ENCODE measurements at places on chromosomes 7 and 10.
A peak's percentile ranks its signal among the peaks of the same experiment; 100 is the strongest.

GRCh38 chr10:131897297-131897899 lies 3.4 kb upstream of the PPP2R2D start:
- DNase-seq: no peak

- DNase-seq: no peak
These were observed 494.8 kb downstream of the PARD3 start for GRCh38 chr10:34320265-34320664.

DNA sequence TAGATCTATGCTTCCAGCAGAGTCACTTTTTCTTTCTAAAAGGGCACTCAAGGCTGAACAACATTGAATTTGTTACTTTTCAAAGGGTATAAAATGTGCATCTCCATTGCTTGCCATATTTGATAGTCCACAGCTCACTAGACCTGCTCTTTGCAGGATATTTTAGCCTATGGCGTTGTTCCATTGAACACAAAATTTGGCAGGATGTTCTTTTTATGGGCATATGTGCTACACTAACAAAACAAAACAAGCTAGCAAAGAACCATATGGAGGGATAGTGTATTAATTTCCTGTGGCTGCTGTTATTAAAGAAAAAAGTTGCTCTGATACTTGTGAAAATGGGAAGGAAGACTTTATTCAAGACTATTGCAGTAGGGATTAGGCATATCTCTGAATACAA lies 828.7 kb downstream of the TYW1 start:
- DNase-seq: no peak

- no peak for DNase-seq
These were observed 26.1 kb downstream of the ZFAND4 start for GRCh38 chr10:45646384-45647050.

GRCh38 chr7:66558201-66558641 lies 70.5 kb upstream of the KCTD7 start:
- DNase-seq: no peak

DNA sequence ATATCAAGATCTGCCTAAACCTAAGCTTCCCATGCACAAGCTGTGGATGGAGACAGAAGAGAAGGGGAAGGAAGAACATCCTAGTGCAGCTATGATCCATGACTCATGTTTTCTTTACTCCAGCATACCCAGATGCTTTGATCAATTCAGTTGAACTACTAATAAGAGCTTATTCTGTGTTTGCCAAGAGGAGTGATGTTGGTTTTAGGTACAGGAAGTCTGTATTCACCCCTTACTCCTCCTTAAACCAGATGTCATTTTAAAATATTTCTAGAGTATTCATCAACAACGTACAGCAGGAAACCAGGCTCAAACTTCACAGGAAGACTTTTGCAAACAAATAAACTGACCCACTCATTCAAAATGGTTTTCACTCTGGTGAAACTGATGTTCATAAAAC lies 29.2 kb downstream of the PANK1 start:
- DNase-seq: no peak

DNA sequence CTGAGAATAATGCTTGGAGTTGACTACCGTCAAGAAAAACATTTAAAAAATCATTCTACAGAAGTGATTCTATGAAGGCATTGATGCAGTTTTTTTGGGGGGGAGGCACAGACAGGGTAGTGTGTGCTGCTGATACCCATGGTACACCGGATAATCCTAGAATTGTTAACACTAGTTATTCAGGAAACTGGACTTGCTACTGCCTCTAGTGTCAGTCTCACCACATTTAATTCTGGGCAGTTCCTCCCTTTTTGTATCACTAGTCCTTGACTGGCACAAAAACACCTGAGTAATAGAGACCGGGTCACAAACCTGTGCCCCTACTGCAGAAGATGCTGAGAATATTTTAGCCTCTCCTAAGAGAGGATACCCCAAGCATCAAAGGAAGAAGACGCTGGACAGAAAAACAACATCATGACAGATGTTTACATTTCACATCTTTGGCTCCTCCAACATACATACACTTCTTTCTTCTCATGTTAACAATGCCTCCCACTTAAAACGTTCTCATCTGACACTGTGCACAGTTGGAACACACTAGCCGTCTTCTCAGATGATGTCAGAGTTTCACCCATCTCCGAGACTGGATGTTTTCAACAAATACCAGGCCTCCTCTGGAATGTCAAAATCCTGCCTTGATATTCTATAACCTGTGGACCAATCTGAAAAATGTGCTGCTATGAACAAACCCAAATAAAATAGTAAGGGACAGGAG lies 13.1 kb upstream of the TCAF1 start:
- no peak for DNase-seq

GRCh38 chr10:110501142-110501937 lies 3.6 kb downstream of the DUSP5 start:
- DNase-seq: peak; percentile 71

- DNase-seq: no peak
These were observed 576.0 kb upstream of the DPP6 start for GRCh38 chr7:153476166-153476565.

DNA sequence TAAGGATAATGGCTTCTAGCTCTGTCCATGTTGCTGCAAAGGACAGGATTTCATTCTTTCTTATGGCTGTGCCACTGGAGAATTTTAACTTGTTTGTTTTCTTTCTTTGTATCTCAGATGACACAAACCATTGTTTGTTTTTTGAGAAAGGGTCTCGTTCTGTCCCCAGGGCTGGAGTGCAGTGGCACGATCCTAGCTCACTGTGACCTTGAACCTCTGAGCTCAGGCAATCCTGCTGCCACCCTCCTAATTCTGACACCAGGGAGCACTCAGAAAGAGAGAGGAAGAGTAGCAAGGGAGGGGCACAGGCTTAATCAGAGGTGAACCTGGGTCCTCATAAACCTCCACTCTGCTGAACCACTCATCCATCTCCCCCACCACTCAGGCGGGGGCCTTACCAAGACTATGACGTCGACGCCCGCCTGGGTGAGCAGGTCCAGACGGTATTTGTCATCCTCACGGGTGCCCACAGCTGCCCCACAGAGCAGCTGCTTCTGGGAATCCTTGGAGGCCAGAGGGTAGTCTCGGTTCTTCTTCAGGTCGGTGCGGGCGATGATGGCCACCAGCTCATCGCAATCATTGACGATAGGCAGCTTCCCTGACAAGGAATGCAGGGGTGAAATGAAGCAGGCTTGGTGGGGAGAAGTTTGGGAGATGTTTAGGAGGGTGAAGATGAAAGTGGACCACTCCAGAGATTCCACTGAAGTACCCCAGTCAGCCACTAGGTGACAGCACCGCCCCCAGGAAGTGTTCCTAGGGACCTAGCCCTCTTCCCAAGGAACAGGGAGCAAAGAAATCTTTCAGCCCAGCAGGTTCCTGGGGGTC lies 11.6 kb downstream of the IMPDH1 start:
- no peak for DNase-seq

- DNase-seq: no peak
These were observed 228.1 kb downstream of the TFEC start for GRCh38 chr7:115802415-115802814.

DNA sequence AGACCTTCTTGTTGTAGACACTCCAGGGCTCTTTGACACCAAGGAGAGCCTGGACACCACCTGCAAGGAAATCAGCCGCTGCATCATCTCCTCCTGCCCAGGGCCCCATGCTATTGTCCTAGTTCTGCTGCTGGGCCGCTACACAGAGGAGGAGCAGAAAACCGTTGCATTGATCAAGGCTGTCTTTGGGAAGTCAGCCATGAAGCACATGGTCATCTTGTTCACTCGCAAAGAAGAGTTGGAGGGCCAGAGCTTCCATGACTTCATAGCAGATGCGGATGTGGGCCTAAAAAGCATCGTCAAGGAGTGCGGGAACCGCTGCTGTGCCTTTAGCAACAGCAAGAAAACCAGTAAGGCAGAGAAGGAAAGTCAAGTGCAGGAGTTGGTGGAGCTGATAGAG lies 5.5 kb downstream of the GIMAP7 start:
- no peak for DNase-seq

- DNase-seq: no peak
These were observed 275.7 kb upstream of the LRGUK start for GRCh38 chr7:133851411-133851810.

DNA sequence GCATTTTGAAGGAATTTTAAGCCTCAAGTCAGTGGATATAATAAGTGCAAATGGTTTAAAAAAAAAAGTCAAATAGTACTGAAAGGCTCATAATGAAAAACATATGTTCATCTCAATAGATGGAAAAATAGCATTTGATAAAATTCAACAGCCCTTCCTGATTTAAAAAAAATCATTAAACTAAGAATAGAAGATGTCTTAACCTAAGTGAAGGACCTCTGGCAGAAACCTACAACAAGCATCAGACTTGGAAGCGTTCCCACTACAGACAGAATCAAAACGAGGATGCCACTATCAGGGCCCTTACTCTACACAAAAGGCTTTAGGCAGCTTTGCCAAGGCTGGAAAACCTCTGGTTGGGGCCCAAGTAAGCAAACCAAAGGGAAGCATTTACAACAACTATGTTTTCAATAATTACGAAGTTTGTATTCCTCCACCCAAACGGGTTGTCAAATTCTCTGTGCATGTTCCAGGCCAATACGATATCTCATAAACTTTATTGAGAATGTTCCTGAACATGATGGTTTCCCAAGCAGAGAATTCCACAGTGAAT lies 45.1 kb downstream of the CYTH3 start:
- DNase-seq: no peak

- no peak for DNase-seq
These were observed 8.9 kb upstream of the ATP6V1F start for GRCh38 chr7:128853799-128854198.

DNA sequence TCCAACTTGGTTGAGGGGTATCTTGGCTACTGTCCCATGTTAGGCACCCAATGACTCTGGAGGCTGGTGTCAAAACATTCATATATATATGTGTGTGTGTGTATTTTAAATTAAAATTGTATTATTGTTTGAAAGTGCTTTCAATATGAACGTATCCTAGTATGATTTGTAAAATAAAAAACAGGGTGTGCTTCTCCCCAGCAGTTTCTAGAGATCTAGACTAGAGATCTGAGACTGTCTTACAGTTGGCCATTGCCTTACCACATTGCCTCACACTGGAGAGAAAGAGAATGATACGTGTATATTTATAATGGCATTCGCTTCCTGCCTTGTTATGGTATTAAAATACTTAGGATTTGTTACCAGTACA lies 1.2 kb downstream of the BAG3 start:
- DNase-seq: peak; percentile 44

Measured in AG09319 (cell line).